ENCODE measurements at places on chromosomes 7 and 10.

DNA sequence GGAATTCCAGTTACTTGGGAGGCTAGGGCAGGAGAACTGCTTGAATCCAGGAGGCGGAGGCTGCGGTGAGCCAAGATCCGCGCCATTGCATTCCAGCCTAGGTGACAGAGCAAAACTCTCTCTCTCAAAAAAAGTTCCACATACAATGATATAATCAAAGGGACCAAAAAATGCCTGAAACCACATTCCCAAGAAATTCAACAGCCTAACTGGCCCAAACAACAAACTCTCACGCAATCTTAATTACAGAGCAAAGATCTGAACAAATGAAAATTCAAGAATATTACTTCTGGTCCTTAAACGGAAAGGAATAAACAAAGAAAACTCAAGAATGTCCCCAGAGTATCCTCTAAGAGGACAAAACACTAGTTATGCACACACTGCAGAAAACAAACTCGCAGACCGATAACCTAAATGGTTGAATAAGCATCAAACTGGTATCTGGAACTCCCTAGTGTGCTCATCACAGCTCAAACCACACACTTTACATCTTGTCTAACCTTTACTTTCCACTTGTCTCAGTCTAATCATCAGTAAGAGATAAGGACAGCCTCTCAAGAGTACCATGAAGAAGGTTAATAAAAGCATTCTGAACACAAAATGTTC, 3.7 kb downstream of the OGA start:
- no peak for DNase-seq

DNA sequence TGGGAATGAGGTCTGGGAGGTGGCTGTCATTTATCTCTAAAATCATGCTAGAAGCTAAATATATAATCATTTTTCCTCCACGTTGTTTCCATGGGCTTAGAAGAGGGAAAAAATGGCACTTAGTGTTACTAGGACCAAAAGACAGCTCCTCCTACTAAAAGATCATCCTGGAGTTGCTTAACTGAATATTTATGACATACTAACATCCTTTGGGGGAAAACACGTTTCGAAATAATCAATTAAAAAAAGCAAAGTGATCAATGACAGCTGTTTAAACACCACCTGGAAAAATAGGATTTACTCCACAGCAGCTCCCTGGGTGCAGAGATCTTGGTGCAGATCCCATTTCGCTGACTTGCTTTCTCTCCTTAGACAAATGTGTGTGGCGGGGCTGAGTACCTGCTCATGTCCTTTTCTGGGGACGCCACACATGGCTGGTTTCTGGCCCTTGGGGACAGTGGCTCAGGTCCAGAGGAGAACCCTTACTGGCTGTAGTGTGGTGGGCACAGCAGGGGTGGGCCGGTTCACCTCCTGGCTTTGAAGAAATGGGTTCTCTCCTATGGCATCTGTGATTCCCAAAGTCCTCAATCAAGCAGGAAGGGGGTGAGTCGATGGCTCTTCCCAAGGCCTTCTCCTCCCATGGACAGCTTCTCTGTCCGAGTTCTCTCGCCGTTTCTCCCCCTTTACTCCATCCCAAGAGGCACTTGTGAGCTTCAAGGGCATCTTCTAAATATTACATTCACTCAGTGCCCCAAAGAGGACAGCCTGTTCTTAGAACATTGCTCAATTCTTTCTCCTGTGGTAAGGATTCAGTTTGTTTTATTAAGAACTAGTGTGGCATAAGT, 156.4 kb upstream of the KLF14 start:
- DNase-seq = no peak

DNA sequence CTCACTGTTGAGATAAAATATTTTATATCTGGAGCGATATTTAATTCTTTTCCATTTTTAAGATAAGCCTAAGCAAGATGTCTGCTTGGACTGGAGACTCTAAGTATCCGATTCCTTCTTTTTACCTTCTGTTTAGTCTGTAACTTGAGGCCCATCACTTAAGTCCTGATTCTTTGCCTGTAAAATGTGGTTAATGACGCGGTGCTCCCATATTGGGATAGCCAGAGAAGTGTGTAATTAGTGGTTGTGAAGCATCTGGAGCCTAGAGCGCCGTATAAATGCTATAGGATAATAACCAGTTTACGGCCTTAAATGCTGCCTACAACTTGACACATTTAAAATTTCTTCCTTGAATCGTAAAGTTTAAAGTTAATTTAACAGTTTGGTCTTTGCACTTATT, 132.9 kb downstream of the CHN2 start:
- DNase-seq = no peak

GRCh38 chr10:103575416-103576075, 82.0 kb downstream of the NEURL1 start:
- DNase-seq = no peak

- DNase-seq = no peak
These were observed 5.1 kb upstream of the ZNF503 start for GRCh38 chr10:75406462-75407223.

DNA sequence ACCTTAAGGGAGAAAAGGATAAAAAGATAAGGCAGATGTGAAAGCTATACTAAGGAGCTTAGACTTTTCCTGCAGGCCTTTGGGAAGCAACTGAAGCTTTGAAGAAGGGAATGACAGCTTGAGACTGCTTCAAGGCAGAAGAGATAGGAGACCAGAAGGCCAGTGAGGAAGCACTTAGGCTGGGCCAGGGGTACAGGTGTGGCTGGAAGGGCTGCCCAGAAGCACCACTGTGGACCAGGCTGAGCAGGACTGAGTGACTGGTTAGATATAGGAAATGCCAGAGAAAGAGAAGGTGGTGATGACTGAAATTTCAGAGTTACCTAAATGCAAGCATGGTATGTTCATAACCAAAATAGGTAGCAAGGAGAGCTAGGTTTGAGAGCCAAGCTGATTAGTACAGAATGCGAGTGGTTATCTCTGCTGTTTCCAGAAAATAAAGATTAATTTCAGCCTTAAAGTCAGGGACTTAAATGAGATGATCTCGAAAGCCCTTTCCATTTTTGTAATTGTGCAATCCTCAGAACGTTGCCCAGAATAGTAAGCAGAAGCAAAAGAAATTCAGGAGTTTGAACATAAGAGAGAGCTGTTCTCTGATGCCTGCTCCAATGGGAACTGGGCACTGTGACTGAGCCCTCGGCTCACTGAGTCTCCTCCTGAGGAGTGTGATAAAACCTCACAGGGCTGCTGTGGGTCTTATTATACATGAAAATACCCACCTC, 54.9 kb downstream of the MET start:
- DNase-seq = no peak

DNA sequence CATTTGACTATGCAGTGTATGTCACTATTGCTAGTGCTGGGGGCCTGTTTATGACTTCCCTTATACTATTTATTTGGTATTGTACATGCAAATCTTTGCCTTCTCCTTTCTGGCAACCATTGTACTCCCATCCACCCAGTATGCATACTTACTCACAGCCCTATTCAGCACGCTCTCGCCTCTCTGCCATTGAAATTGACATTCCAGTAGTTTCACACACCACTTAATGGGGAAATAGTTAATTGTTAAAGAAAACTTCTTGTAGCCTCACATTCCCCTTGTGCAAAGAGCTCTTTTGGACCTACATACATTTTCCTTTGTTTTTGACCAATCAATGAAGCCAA, 9.9 kb downstream of the CLDN12 start:
- no peak for DNase-seq

DNA sequence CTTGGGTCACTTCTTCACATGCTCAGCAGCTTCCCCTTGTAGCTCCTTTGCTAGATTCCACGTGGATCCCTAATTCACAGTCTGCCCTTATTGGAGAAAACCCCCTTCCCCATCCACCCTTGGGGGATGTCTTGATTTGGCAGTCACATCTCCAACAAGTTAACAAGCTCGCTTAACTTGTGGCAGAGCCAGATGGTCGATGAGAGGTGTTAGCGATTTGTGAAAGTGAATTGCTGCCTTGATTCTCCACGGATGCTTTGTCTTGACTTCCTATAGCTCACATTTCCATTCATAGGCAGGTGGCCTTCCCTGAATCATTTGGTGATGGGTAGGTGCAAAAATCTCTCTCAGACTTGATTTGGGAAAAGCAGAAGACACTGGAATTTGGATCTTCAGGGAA, 387.9 kb downstream of the TCERG1L start:
- DNase-seq = no peak

DNA sequence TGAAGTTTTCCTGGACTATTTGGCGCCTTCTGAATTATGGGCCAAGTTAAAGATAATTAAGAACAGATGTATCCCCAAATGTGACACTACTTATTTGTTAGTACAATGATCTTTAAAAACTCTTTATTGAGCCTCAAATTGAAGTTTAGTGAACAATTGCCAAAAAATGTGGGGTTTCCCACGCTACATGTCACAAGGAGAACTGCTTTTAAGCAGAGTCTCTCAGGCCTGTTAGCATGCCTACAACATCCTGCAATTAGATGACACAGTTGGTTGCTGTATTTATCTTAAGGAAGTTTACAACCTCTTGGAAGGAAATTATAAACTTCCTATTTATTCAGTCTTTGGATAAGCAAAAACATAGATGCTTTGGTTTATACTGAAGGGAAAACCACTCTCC, 733.0 kb downstream of the TNS3 start:
- DNase-seq = no peak

- DNase-seq = no peak
These were observed 73.3 kb downstream of the WIPF3 start for GRCh38 chr7:29879609-29880008.

- no peak for DNase-seq
These were observed 75.4 kb downstream of the NOC3L start for GRCh38 chr10:94287336-94287735.

- DNase-seq = no peak
These were observed 60.8 kb downstream of the MDH2 start for GRCh38 chr7:76108540-76109233.

Measured in stimulated activated CD8-positive, alpha-beta memory T cell treated with anti-CD3 and anti-CD28 coated beads, Interleukin-4, amount 100 ng/mL, for 4 hours (primary cell).